NCI-H2171 (cell line): ENCODE measurements at places on chromosomes 2 and 18.

GRCh38 chr2:104043864-104044263, 810.1 kb upstream of the POU3F3 start:
- no peak for DNase-seq

DNA sequence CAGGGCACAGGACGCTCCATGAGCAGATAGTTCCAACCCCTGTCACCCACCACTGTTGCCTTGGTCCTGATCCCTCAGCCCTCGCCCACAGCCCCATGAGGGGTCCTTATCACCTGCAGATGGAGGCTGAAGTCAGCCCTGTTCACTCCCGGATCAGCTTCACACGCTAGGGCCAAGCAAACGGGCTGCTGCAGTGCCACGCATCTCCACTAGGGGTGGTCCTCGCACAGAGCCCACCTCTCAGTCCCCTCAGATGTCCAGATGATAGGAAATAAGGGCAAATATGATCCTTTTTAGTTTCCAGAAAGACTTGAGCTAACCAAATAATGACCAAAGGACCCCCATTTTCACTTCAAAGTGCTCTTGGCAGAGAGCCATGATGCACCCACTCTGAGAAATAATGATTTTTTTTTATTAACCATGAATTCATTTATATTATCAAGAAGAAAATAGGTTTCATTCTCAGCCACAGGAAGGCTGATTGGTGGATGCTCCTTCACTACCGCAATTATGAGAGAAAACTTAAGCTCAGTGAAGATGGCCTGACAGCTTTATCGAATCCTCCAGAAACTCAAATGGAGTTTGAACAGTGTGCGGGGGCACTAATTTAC, 71.9 kb upstream of the KLHL29 start:
- no peak for DNase-seq

GRCh38 chr2:579961-580360, 97.2 kb downstream of the TMEM18 start:
- DNase-seq = no peak

- no peak for DNase-seq
Measured at GRCh38 chr2:75421986-75422385, 138.8 kb downstream of the EVA1A start.

DNA sequence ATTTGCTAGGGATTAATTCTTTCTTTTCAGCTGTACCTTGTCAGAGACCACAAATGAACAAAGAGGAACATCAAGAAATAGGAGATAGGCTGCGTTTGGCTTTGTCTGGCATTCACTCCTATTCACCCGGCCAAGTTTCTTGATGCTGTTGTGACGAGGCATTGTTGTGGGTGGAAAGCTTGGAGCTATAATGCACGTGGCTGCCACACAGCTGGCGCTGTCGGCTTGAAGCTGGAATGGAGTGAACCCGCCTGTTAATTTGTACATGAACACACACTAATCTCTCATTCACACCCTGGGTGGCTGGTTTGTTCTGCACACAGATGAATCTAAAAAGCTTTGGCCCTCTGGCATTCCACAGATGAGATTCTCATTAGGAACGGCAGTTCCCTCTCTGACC, 274.9 kb upstream of the GYPC start:
- no peak for DNase-seq

DNA sequence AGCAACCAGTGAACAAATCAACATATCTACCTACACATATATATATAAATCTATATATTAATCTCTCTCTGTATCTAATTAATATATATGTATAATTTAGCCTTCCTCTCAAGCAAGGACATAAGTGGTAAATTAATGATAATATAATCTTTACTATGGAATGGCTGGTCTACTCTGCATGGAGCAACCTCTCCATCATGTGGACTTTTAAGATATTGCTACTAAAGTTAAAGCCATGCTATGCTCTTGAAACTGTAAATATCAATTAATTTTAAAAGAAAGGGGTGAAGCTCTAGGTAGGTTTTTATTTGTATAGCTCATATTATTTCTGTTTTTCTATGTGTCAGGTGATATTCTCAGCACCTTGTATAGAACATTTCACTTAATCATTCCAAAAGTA, 147.0 kb downstream of the PPP1R1C start:
- no peak for DNase-seq

DNA sequence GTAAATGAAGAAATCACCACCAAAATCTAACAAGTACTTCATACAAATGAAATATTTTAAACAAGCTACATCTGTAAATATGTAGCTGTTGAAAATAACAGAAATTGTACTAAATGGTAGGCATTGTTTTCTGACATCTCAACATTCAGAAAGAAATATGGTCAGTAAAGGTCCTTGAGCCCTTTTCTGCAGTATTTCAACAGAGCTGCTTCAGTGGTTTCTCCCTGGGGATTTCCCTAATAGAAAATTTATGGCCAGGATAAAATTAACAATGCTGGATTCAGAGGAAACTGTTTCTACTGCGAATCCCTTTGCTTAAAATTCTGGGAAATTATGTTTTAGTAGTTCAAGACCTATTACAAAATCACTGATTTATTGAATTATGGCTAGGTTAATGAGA, 256.6 kb downstream of the PIEZO2 start:
- no peak for DNase-seq
